GM23248 (cell line): ENCODE measurements at places on chromosomes 3 and 15. TPM values are rescaled to one million over a fixed set of nuclear protein-coding genes. Genes with fewer than 3 reads are reported as not detected.

Gene CIB2
- 2.3 and 2.9 TPM in 2 replicates for polyA plus RNA-seq

Gene DISP2
- 0.13 and 0.51 TPM in 2 replicates for polyA plus RNA-seq

Gene PDZRN3
- polyA plus RNA-seq: 22.3 TPM in 2 replicates

Gene CHST2
- 2.1 and 2.3 TPM in 2 replicates for polyA plus RNA-seq

Gene SLC12A1
- polyA plus RNA-seq: not detected in 2 replicates

Gene BCHE
- not detected in 2 replicates for polyA plus RNA-seq

Gene C3orf80
- polyA plus RNA-seq: 0.19 and 0.25 TPM in 2 replicates

Gene GOLGA6L7
- not detected in 2 replicates for polyA plus RNA-seq

Gene GNAT1
- polyA plus RNA-seq: not detected in 2 replicates

Gene C15orf62
- 0.11 and 0.28 TPM in 2 replicates for polyA plus RNA-seq

Gene WDR48
- polyA plus RNA-seq: 28.9 and 29.7 TPM in 2 replicates

Gene ASB14
- 0.15 TPM in 2 replicates for polyA plus RNA-seq

Gene TMEM40
- polyA plus RNA-seq: not detected in 2 replicates

Gene TM4SF1
- 10.7 and 12.4 TPM in 2 replicates for polyA plus RNA-seq

Gene KNSTRN
- polyA plus RNA-seq: 37.7 and 37.8 TPM in 2 replicates

Gene MYO5C
- polyA plus RNA-seq: not detected in 2 replicates

Gene ZIC1
- 14.0 and 15.5 TPM in 2 replicates for polyA plus RNA-seq

Gene HTR3E
- polyA plus RNA-seq: not detected in 2 replicates

Gene A4GNT
- 0.14 TPM in 1 of 2 replicates, not detected in the other for polyA plus RNA-seq

Gene SENP5
- 16.2 and 16.9 TPM in 2 replicates for polyA plus RNA-seq

Gene TGM5
- not detected in 2 replicates for polyA plus RNA-seq

Gene TLR9
- 0.11 TPM in 1 of 2 replicates, not detected in the other for polyA plus RNA-seq

Gene MORC1
- polyA plus RNA-seq: not detected in 2 replicates

Gene CEMIP
- polyA plus RNA-seq: 134 and 137 TPM in 2 replicates

Gene C2CD4B
- polyA plus RNA-seq: not detected in 2 replicates

Gene PSTPIP1
- 0.71 and 0.80 TPM in 2 replicates for polyA plus RNA-seq
